ENCODE measurements at places on chromosomes 2 and 18.

- no peak for DNase-seq
These were observed 59.6 kb downstream of the ITGB6 start for GRCh38 chr2:160140471-160140870.

- DNase-seq: no peak
These were observed 296.4 kb upstream of the DLGAP1 start for GRCh38 chr18:4751523-4751922.

GRCh38 chr2:23015651-23016200 is 369.3 kb upstream of the KLHL29 start:
- DNase-seq: no peak

DNA sequence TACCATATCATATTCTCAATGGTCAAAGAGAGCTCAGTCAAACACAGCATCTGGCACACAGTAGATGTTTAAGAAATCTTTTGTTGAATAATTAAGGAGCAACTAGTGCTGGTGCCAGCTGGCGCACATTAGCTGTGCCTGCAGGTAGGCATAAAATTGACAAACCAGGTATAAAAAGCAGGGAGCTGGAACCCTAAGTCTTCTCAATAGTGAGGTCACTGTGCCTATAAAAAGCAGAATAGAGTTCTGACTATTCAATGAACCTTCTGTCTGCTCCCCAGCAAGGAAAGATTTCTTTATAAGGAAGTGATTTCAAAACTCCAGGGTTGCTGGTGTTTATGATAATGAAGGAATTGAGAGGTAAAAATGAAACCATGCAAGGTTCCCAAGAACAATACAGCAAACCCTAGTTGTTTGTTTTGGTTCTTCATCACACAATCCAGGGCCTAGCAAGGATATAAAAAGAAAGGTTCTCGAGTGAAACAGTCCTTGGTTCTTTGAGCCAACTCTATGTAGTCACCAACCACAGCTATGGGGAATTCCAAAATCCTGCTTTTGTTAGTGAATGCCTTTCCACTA is 76.1 kb downstream of the THADA start:
- DNase-seq: no peak

DNA sequence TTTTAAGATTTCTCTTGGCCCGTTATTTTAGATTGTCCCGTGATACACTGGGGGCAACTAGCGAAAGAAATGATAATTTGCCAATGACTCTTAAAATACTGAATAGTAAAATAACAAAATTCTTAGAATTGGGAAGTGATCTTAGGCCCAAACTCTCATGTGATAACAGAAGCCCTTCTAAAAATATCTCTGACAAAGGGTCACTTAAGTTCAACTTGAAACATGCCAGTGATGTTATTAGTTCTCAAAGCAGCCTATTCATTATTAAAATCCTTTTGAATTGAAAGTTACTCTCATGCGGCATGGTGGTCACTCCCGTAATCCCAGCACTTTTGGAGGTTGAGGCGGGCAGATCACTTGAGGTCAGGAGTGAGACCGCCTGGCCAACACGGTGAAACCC is 920.9 kb downstream of the NRXN1 start:
- no peak for DNase-seq

- no peak for DNase-seq
These were observed 36.9 kb downstream of the TBC1D8 start for GRCh38 chr2:101114268-101114783.

DNA sequence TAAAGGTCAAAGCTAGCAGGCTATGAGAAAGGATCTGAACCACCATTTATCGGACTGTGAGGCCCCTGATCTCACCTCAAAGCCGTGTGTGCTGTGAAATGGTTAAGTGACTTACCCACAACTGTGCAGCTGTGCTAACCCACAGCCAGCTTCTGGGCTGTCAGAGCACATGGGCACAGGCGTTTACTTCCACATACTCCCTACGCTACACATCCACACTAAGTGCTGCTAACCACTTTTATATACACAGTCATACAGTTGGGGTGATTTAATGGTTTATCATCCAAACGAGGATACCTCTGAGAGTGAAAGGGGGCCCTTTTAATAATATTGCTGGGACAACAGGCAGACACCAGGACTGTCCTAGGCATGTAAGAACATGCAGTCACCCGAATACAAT is 37.3 kb downstream of the CYRIA start:
- DNase-seq: no peak

- no peak for DNase-seq
These were observed 69.3 kb downstream of the LBH start for GRCh38 chr2:30300456-30301221.

- no peak for DNase-seq
These were observed 471.6 kb downstream of the MBD2 start for GRCh38 chr18:53752781-53753367.

DNA sequence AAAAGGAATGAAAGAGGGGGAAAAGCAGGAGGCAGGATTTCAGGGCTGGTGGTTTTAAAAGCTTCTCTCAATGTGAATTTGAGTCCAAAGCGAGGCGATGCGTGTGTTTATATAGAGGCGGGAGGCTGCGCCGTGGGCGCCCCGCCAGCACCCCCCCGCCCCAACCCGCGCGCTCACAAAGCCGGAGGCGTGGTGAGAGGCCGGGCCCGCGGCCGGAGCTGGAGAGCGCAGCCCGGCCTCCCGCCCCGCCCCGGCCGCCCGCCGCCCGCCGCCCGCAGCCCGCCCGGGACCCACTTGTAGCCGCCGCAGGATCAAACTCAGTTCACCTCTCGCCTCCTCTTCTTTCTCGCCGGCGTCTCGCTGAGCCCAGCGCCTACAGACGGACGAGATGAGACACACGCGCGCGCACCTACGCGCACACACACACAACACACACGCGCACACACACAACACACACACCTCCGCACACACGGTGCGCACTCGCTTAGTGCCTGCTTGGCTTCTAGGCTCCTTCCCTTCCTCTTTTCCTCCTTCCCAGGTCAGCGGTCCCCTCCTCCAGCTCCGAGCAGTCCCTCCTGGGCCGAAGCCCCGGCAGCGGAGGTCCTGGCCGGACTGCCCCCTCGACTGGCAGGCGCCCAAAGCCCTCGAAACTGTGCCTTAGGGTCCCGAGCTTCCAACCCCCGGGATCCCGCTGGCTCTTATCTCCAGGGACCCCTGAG is 1.3 kb upstream of the CYP26B1 start:
- peak; percentile 82 for DNase-seq

- no peak for DNase-seq
These were observed 122.1 kb upstream of the FOSL2 start for GRCh38 chr2:28270456-28271152.

GRCh38 chr18:29523371-29523770 is 1346.4 kb upstream of the CDH2 start:
- no peak for DNase-seq

DNA sequence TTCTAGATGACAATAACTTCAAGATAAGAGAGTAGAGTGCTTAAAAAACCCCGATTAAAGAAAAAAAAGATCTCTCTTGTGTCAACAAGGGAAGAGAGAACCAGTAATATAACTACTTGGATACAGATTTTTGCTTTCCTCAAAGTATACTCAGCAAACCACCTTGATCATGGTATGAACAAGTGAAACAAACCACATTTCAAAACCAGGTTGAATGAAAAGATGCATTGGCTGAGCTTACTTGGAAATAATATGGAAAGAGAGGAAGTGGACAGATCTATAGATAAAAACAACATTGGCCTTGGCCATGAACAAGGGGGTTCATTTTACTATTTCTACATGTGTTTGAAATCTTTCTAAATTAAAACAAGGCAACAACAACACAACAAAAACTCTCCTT is 50.1 kb downstream of the ATP8B1 start:
- no peak for DNase-seq

GRCh38 chr2:60806988-60807681 is 51.1 kb downstream of the PAPOLG start:
- no peak for DNase-seq

Data from mesothelial cell of epicardium (in vitro differentiated cells).